HT-29 (cell line): ENCODE measurements at places on chromosomes 11 and 22. TPM values are rescaled to one million over a fixed set of nuclear protein-coding genes. Genes with fewer than 3 reads are reported as not detected.
A peak's percentile ranks its signal among the peaks of the same experiment; 100 is the strongest.

GRCh38 chr11:95487391-95487790 lies 256.4 kb upstream of the SESN3 start:
- no peak for DNase-seq

- no peak for DNase-seq
These were observed 64.1 kb upstream of the LMO1 start for GRCh38 chr11:8327761-8328192.

GRCh38 chr11:119531056-119531455 lies 108.1 kb upstream of the THY1 start:
- DNase-seq: no peak

GRCh38 chr22:48828688-48829087 lies 999.0 kb downstream of the BRD1 start:
- no peak for DNase-seq

DNA sequence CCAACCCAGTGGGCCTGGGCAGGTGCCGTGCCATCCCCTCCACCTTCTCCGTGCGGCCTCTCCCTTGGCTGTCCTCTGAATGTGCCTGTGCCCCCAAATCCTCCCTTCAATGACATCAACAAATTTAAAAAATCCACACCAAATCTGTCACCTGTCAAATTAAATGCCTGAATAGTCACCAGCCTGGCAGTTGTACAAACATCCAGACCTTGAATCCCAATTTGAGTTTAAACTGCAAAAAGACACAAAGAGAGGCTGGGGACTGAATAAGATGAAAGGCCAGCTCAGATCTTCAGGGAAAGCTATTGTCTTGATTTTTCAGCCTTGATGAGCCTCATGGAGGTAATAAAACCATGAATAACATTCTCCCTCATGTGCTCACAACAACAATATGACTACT lies 194.7 kb downstream of the KIRREL3 start:
- no peak for DNase-seq

DNA sequence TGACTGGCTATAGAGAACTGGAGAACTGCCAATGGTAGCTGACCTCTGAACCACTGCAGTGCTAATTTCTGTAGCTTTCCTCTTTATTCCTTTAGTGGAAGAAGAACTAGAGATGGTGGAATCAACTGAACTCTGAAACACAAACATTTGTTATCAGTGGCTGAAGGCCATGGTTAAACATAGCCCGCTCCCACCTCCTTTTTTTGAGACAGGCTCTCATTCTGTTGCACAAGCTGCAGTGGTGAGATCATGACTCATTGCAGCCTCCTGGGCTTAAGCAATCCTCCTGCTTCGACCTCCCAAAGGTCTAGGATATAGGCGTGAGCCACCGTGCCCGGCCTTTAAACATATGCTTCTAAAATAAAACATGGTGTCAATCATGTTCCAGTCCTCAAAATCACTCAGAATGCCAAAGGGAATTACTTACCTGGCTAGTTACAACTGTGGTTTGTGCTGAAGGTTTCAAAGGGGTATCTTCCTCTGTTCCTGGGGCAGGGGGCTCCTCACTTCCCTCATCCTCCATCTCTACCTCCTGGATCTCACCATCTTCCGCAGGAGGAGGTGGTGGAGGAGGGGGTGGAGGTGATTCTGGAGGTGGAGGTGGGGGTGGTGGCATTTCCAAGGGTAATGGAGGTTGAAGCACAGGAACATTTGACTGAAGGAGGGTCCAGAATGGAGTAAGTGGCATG lies 9.0 kb upstream of the AGBL2 start:
- DNase-seq: no peak

DNA sequence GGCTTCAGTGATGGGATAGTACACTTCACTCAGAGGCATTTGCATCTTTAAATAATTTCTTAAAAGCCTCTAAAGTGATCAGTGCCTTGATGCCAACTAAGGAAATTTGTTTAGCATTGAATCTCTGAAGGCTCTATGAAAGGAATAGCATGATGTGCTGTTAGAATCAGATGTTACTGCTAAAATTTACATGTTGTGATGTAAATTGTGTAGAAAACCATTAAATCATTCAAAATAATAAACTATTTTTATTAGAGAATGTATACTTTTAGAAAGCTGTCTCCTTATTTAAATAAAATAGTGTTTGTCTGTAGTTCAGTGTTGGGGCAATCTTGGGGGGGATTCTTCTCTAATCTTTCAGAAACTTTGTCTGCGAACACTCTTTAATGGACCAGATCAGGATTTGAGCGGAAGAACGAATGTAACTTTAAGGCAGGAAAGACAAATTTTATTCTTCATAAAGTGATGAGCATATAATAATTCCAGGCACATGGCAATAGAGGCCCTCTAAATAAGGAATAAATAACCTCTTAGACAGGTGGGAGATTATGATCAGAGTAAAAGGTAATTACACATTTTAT lies 4.6 kb downstream of the MALAT1 start:
- no peak for DNase-seq

DNA sequence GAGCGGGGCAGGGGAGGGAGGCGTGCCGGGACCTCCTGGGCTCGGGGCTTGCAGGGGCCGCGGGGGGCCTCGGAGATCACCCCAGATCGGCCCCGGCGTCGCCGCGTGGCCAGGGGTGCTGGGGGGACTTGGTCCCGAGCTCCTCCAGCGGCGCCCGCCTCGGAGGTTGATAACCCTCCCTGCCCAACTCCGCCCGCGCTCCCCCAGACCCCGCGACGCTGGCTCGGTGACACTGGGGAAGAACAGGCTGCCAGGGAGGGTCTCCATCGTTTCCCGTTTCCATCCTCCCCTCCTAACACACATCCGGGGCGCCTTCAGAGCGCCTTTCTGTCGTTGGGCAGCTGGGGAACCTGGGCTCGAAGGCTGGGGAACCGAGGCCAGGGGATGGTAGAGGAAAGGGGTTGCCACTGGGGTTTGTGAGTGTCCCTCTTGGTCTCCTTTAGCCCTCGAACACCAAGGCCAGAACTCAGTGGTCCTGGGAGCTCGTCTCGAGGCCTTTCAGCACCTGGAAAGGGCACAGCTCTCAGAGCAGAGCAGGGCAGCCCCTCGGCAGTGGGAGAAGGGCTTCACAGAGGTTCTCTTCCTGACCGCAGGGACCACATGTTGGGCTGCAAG lies 431 bp downstream of the SLC37A2 start:
- DNase-seq: no peak

DNA sequence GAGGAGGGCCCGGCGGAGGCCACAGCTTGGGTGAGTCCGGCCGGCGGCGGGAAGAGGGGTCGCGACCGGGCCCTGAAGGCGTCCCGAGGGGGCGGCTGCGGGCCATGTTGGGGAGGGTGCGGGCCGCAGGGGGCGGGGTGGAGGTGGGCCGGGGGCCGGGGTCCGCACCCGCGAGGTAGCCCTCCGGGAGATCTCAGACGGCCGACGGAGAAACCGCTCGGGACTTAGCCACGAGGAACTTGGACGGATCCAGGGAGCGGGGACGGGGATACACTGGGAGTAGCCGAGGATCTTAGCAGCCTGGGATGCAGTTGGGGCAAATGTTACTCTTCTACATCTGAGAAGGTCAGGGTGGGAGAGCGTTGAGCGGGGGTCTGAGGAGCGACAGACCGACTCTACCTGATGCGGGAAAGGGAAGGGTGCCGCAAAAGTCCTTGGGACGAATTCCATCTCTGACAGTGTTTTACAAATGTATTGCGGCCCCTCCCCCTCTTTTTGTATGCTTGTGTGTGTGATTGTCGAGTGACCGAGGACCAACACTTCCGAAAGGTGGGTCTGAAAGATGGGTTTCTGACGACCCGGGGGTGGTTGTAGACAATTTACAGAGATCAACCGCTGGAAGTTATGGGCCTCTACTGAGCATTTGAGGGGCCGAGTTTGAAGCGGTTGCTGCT lies 658 bp downstream of the STIP1 start:
- DNase-seq: peak; percentile 43

- DNase-seq: no peak
These were observed 17.0 kb downstream of the PDGFD start for GRCh38 chr11:104146943-104147342.

GRCh38 chr22:40684728-40685127 lies 5.4 kb downstream of the MCHR1 start:
- DNase-seq: no peak

DNA sequence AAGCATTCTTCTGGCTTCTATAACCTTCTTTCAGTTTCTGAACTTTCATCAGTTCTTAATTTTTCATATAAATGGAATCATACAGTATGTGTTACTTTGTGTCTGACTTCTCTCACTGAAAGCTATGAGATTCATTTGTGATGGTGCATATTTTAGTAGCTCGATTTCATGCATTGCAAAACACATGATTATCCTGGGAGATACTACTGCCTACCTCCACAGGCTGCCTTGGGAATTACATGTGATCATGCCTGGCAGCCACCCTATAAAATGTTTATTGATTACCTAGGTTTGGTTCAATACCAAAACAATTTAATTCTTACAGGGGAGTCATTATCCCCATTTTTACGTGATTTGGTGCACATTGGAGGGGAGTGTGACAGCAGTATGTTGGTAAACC lies 34.1 kb upstream of the PAK1 start:
- DNase-seq: peak; percentile 19

- DNase-seq: no peak
These were observed 7.8 kb downstream of the STK33 start for GRCh38 chr11:8586184-8586583.

GRCh38 chr11:99020352-99021225 lies at the start of gene CNTN5:
CNTN5 (plus strand) TSS chr11:99020949.
- no peak for DNase-seq

Gene CREB3L1
- total RNA-seq: 50.1 and 64.2 TPM in 2 replicates

Gene RFPL2
- total RNA-seq: not detected in 2 replicates

Gene KRTAP5-10
- total RNA-seq: not detected in 2 replicates

Gene CDC45
- total RNA-seq: 71.3 and 86.5 TPM in 2 replicates

Gene RAG2
- total RNA-seq: not detected in 2 replicates

Gene SMC1B
- not detected in 2 replicates for total RNA-seq

Gene SAA1
- not detected in 2 replicates for total RNA-seq

Gene TIGD3
- 2.9 and 3.0 TPM in 2 replicates for total RNA-seq

Gene HDAC10
- total RNA-seq: 62.6 and 63.3 TPM in 2 replicates
